Stimulated activated CD4-positive, alpha-beta T cell treated with anti-CD3 and anti-CD28 coated beads, Interleukin-1b, Interleukin-23, amount 100 ng/mL, for 1 hour (primary cell): ENCODE measurements at places on chromosomes 6 and 20.

GRCh38 chr6:73139681-73140383, 85.5 kb downstream of the KHDC1L start:
- DNase-seq, result no peak

DNA sequence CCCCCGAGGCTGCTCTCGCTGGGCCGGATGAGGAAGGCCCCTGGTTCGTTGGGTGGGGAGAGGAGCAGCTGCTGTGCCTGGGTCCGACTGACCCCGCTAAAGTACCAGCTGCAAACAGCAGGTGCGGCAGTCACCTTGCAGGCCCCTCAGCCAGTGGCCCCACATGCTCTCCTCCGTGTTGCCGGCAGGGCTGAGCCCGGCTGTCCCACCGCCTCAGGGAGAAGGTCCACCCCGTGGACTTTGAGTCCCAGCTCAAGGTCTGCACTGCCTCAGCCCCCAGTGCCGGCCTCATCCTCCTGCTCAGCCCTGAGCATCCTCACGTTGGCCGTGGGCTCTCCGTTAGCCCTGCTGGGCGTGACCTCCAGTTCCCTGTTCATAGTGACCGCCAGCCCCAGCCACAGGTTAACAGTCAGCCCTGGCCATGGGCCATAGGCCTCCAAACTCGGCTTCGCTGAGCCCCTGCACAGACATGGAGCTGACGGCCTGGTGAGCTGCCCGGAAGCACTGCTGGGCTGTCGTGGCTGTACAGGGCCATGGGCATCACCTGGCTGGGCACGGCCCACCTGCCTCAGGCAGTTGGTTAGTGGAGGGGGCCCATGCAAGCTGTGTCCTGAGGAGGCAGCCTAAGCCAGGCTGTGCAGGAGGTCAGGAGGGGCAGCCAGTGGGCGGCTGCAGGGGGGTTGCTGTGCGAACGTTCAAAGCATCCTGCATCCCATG, 3.1 kb downstream of the SRMS start:
- no peak for DNase-seq

- no peak for DNase-seq
Measured at GRCh38 chr20:36377348-36378326, 71.5 kb downstream of the DLGAP4 start.

DNA sequence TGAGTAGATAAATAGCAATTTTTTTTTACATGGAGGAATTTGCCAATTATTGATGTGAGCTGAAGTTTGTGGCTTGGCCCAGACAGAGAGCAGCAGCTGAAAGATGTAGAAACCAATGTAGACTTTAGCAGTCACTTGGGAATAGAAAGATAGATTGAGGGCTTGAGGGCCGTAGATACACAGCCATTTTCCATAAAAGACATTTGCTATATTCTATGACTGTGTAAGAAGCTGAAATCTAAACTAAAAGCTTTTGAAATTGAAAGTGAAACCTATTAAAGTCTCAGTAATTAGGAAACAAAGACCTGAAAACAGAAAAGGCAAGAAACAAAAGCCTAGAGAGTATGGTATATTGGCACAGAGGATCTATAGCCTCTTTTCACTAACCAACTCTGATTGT, 332.7 kb downstream of the CENPW start:
- DNase-seq, result no peak

DNA sequence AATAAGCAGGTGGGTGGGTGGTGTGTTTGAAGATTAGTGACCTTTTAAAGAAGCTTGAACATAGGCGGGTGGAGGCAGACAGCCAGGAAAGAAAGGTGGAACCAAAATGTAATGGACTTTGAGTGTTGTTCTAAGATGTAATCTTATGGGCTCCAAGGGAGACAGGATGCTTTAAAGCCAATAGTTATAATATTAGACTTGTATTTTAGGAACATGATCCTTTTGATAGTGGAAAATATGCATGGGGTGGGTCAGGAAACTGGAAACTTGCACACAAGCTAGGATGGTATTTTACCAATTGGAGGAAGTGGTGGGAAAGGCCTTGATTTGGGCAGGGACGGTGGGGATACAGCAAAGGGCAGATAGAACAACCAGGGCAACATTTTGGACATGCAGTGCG, 151.8 kb upstream of the PDE7B start:
- no peak for DNase-seq

DNA sequence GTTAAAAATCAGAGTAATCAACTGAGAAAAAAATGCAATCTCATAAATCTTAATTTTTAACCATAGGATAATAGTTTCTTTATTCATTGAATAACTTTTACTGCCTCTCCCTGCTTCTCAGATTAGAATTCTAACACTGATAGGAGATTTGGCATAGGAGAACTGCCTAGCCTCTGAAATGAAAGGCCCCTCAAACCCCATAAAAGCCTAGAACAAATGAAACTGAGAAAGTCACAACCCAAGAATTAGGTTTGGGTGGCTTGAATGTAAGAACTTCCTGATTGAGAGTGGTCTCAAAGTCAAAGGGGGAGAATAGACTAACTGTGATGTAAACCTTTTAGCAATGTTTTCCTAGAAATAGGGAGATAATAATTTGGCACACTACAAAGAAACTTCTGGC, 52.2 kb downstream of the SAMD5 start:
- DNase-seq, result no peak

- DNase-seq, result no peak
Measured at GRCh38 chr6:15880262-15880973, 217.6 kb upstream of the DTNBP1 start.

- no peak for DNase-seq
Measured at GRCh38 chr6:68238097-68238601, 396.9 kb upstream of the ADGRB3 start.

DNA sequence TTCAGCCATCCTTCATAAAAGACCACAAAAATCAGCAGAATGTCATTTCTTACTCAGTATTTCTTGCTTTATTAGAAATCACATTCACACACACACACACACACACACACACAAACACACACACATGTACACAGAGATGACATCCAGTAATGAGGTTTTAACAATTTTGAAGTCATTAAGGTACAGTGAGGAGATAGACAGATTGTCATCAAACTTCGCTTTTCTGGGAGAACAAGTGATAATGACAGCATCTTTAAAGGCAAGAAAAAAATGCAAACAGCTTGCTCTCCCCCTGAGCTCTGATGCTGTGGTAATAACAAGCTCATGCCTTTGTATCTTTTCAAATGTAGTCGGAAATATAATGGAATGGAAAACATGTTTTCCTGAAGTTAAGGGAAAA, 184.4 kb upstream of the RNF217 start:
- no peak for DNase-seq

GRCh38 chr6:166939345-166939744, 17.0 kb downstream of the RNASET2 start:
- DNase-seq, result no peak

- no peak for DNase-seq
Measured at GRCh38 chr20:38842026-38842425, 36.5 kb downstream of the PPP1R16B start.

- DNase-seq, result no peak
Measured at GRCh38 chr20:32168184-32168910, 39.2 kb downstream of the PLAGL2 start.

GRCh38 chr20:44589537-44589936, 7.2 kb downstream of the PKIG start:
- no peak for DNase-seq
